ENCODE measurements at places on chromosomes 3 and 15. TPM values are rescaled to one million over a fixed set of nuclear protein-coding genes. Genes with fewer than 3 reads are reported as not detected.

- H3K4me3 ChIP-seq, result no peak overlapping the region
- peaks cover 25% of the 10 kb centered on the region for H3K4me1 ChIP-seq
- H3K27me3 ChIP-seq, result no peaks in the 10 kb centered on the region
- peaks cover 7% of the 10 kb centered on the region for H3K36me3 ChIP-seq
- H3K27ac ChIP-seq, result no peak overlapping the region
- no peak for DNase-seq
Measured at GRCh38 chr3:65999606-66000005, 39.1 kb downstream of the MAGI1 start.

GRCh38 chr15:40217166-40217824 lies 21.6 kb upstream of the PAK6 start:
- no peak for DNase-seq
- H3K36me3 ChIP-seq, result peaks cover 13% of the 10 kb centered on the region
- H3K4me1 ChIP-seq, result peaks cover 2% of the 10 kb centered on the region
- H3K4me3 ChIP-seq, result peak overlapping the region; percentile 32

DNA sequence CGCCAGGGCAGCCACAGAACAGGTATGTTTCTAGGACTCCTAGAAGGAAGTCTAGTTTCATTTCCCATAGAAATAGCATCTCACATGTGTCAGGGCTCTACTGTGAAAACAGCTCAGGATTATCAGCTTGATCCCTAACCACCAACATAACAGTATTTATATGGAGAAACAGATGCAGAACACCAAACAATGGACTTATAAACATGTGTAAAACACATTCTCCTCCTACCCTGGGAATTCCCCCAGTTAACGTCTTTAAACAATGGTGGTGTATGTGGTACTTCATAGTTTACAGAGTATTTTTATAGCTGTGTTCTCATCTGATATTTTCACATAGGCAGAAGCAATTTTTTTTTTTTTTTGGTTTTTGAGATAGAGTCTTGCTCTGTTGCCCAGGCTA lies 9.7 kb downstream of the TNFSF10 start:
- peaks cover 4% of the 10 kb centered on the region for H3K27me3 ChIP-seq
- no peak for DNase-seq
- H3K36me3 ChIP-seq, result no peaks in the 10 kb centered on the region
- H3K4me3 ChIP-seq, result no peak overlapping the region
- H3K27ac ChIP-seq, result no peak overlapping the region

DNA sequence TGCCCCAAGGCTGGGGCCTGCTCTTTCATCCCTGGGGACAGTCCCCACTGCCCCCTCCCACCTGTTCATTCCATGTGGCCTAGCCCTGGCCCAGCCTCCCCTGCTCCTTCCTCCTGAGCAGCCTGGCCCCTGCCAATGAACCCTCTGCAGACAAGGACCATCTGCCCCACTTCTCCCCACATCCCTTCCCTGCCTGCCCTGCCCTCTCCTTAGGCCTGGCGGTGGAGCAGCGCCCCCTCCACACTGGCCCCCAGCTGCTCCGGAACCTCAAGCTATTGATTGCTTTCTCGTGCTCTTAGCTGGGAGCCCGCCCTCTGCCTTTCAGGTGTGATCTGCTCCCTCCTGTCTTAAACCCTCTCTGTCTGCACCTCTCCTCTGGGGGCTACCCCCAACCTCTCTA lies 8.0 kb downstream of the PLXNA1 start:
- no peaks in the 10 kb centered on the region for H3K36me3 ChIP-seq
- no peak overlapping the region for H3K4me3 ChIP-seq
- H3K27me3 ChIP-seq, result no peaks in the 10 kb centered on the region
- H3K27ac ChIP-seq, result no peak overlapping the region

GRCh38 chr3:65924762-65925161 lies 114.0 kb downstream of the MAGI1 start:
- no peak for DNase-seq
- no peak overlapping the region for H3K4me3 ChIP-seq
- no peaks in the 10 kb centered on the region for H3K27me3 ChIP-seq
- H3K36me3 ChIP-seq, result no peaks in the 10 kb centered on the region
- H3K4me1 ChIP-seq, result peaks cover 25% of the 10 kb centered on the region
- H3K27ac ChIP-seq, result peak overlapping the region; percentile 55

- H3K27ac ChIP-seq, result peak overlapping the region; percentile 49
- no peak for DNase-seq
- H3K27me3 ChIP-seq, result no peaks in the 10 kb centered on the region
- H3K36me3 ChIP-seq, result peaks cover 3% of the 10 kb centered on the region
- H3K4me3 ChIP-seq, result no peak overlapping the region
- peaks cover 46% of the 10 kb centered on the region for H3K4me1 ChIP-seq
Measured at GRCh38 chr3:188272481-188273372, 118.8 kb downstream of the LPP start.

- peaks cover 16% of the 10 kb centered on the region for H3K36me3 ChIP-seq
- no peak overlapping the region for H3K27ac ChIP-seq
- no peak for DNase-seq
- H3K4me1 ChIP-seq, result peaks cover 16% of the 10 kb centered on the region
- H3K27me3 ChIP-seq, result no peaks in the 10 kb centered on the region
Measured at GRCh38 chr15:49036650-49037545, 9.3 kb downstream of the SECISBP2L start.

DNA sequence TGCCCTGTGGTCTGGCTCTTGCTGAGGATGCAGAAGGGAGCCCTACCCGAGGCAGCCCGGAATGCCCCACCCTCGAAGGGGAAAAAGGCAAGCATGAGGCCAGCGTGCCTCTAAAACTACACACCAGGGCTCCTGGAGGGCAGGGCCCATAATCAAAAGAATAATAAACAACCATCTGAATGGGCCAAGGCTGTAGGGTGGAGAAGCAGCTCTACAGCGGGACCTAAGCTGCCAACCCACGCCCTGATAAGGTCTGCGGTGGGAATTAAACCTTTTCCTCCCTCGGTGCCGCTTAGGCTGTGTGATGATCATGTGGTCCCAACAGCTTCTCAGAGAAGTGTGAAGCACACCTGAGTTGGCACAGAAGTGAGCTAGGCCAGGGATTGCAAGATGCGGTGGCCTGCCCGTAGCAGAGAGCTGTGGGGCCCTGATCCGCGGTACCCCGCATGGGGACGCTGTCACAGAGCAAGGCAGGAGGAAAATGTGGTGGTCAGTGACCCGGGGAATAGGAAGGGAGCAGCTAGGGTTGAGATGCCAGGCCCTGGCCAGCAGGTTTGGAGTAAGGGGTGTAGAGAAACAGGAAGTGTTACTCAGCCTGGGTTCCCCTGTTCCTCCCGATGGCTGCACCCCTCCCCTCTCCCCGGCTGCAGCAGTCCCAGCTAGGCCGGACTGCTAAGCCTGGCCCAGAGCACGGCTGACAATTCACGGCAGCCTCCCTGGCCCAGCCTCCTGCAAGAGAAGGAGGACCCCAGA lies 1.1 kb upstream of the C15orf62 start:
- no peak for DNase-seq
- H3K4me3 ChIP-seq, result no peak overlapping the region
- H3K36me3 ChIP-seq, result peaks cover 4% of the 10 kb centered on the region
- H3K27me3 ChIP-seq, result no peaks in the 10 kb centered on the region
- peaks cover 37% of the 10 kb centered on the region for H3K4me1 ChIP-seq

- H3K36me3 ChIP-seq, result no peaks in the 10 kb centered on the region
- no peaks in the 10 kb centered on the region for H3K27me3 ChIP-seq
- H3K4me1 ChIP-seq, result peaks cover 29% of the 10 kb centered on the region
- H3K4me3 ChIP-seq, result no peak overlapping the region
- H3K27ac ChIP-seq, result peak overlapping the region; percentile 81
Measured at GRCh38 chr3:14374444-14374883, 27.9 kb upstream of the SLC6A6 start.

DNA sequence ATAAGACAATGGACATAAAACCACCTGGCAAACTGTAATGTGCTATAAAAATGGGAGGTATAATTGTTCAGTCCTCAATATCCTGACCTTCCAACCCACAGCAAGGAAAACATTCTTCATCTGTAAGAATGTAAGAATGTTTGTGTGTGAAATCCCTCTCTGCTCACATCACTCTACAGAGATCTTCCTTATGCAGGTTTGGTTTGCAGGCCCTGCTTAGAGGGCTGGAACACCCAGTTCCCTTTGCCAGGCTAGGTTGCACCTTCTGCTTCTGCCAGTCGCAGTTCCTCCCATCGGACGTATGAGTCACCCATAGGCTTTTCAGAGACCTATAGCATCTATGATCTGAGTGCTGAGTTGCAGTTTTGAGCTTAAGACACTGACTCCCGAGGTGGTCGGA lies 24.1 kb upstream of the MINAR1 start:
- H3K4me1 ChIP-seq, result peaks cover 12% of the 10 kb centered on the region
- H3K27ac ChIP-seq, result no peak overlapping the region
- H3K36me3 ChIP-seq, result peaks cover 11% of the 10 kb centered on the region
- DNase-seq, result no peak
- no peaks in the 10 kb centered on the region for H3K27me3 ChIP-seq
- H3K4me3 ChIP-seq, result no peak overlapping the region

The SCAANT1 gene
- total RNA-seq, result not detected

The SAMMSON gene
- total RNA-seq, result not detected

The TMEM40 gene
- 8.0 TPM for total RNA-seq

The C3orf20 gene
- 0.09 TPM for total RNA-seq

The TOPAZ1 gene
- total RNA-seq, result not detected

The GPR149 gene
- not detected for total RNA-seq

Data from mesothelial cell of epicardium (in vitro differentiated cells).